Activated CD4-positive, alpha-beta T cell treated with anti-CD3 and anti-CD28 coated beads, Interleukin-2, Interleukin-4, amounts not matched to agents 100 ng/mL and 50 ng/mL, durations not matched to agents 16 hours and 8 hours (primary cell): ENCODE measurements at places on chromosomes 7 and 10.
A peak's percentile ranks its signal among the peaks of the same experiment; 100 is the strongest.

GRCh38 chr10:79452174-79452611 lies 6.8 kb upstream of the ZCCHC24 start:
- DNase-seq, result no peak

DNA sequence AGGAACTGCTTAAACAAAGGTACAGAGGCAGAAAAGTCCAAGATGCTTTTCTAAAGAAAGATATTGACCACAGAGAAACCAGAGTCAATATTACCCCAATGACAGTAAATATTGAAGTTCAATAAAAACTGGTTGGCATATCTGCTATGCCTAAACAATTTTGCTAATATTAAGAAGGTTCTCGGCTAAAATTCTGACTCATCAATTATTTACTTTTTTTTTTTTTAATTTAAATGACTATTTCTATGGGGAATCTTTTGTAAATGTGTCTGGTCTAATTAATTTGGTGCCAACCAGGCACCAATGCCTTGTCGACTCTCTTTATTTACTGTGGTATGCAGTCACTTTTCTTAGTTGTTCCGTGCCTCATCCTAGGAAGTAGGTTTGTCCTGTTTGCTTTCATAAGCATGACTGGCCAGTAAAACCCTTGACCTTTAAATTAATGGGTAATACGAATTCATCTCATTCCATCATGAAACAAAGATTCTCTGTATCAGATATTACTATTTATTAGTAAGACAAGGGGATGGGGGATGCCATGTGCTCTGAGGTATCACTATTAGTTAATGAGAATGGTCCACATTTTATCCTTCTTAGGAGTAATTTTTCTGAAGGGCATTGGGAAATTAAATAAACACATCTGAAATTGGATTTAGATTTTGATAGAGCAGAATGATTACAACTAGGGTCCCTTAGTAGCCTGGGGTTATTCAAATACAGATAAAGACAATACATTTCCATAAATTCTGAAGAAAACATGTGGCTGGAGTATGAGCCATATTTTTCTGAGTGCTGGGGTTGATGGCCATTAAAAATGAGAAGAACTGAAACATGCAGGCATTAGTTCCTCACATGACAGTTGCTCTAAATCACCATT lies 154.4 kb downstream of the VTI1A start:
- DNase-seq, result no peak

DNA sequence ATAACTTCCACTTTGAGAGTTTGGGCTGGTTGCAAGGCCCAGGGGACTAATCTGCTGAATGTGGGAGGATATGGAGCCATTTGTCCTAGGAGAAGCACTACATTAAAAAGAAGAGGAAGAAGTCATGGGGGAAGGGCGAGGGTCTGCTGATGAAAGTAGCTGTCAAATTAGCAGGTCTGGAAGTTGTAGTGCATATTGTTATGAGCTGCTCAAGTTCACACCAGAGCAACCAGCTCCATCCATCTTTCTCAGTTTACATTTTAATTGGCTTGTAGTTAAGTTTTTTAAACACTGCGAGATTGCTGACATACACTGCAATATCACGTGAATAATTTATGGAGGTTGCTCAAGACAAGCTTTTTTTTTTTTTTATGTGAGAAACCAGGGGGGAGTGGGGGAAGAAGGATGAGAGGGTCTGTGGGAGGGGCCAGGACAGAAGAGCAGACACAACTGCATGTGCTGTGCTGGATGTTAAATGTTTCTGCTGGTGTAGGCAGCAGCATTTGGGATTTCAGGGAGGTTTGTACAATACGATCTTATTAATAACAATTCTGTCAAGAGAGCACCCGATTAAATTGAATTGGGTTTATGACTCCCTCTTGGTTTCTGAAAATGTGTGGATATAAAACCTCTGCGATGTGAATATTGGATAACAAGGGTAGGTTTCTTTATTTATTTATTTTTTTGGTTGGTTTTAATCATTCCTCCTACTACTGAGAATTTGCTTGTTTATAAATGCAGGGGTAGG lies 759.0 kb upstream of the GALNT17 start:
- no peak for DNase-seq

DNA sequence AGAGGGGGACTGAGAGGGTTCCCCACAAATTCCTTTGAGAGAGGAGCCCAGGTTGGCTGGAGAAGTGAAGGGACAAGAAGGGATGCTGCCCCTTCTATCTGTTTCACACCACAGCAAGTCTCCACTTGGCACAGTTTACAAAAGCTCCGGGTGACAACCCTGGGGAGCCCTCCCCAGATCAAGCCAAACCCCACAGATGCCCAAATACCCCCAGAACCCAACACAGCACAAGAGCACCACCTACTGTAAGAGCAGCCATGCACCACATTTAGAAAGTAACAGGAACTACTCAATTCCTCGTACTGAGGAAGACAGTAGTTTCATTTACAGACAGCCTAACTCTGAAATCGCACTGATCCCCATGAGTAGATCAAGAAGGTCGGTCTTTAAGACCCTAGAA lies 67.8 kb upstream of the ATP6V0A4 start:
- peak; percentile 75 for DNase-seq

- DNase-seq, result no peak
These were observed 14.8 kb upstream of the EEPD1 start for GRCh38 chr7:36138209-36138608.

DNA sequence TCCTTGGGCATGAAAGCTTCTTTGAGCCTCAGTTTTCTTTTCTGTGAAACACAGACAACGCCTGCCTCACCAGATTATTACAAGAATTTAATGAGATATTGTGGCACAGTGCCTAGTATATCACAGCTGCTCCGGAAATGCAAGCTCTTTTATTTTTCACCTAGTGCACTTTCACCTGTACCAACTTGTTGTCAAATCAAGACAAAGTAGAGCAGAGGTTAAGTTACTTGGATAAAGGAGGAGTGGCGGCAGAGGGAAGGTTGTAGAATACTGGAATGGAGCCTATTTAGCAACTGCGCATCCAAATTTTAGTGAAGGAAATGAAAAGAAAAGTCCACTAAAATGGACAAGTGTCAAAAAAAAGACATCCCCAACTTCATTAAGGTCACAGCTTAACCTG lies 54.9 kb upstream of the RHOBTB1 start:
- no peak for DNase-seq

DNA sequence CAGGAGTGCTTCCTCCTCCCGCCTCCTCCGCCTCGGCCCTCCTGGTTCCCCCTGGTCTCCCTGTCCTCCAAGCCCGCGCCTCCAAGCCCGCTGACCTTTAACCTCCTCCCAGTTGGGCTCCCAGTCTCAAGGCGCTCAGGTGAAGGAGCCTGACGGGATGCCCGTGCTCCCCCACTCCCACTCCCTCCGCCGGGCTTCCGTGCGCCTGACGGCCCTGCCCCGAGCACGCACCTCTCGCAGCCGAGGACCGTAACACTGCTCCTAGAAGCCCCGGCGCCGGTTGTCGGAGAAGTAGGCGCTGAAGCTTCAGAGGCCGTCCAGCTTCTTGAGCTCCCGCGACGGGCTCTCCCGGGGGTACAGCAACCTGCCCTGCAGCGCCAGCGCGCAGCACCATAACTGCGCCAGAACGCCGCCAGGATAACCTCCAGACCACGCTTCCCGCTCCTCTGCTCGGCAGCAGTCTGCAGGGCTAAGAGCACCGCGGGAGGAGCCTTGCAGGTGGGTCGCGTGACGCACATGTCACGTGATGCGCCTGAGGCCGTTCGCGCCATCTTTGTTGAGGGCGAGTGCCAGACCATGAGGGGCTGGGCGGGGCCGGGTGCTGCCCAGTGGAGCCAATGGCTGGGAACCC lies 71.0 kb upstream of the ZNF479 start:
- DNase-seq, result no peak

- no peak for DNase-seq
These were observed 7.0 kb upstream of the EVX1 start for GRCh38 chr7:27235387-27236311.

GRCh38 chr10:86630079-86630478 lies 24.3 kb upstream of the OPN4 start:
- no peak for DNase-seq

- no peak for DNase-seq
These were observed 49.9 kb upstream of the STEAP1B start for GRCh38 chr7:22549667-22550513.

DNA sequence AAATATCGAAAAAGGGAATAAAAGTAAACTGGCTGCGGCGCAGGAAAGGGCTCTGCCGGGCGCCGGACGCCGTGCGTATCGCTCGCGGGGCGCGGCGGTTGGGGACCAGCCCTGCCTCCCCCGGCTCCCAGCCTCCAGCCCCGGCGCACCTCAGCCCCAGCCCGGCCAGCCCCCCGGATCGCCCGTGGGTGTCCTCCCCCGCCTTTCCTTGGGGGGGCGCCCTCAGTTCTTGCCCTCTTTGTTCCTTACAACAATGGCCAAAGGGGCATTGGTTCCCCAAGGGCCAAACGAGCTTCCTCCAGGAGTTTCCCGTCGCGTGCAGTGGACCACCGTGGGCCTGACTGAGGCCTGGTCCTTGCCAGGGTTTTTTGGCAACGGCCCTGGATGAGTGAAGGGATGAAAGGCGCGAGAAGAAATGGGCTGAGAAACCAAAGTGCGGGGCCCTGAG lies 1.2 kb downstream of the MACROH2A2 start:
- DNase-seq, result no peak

DNA sequence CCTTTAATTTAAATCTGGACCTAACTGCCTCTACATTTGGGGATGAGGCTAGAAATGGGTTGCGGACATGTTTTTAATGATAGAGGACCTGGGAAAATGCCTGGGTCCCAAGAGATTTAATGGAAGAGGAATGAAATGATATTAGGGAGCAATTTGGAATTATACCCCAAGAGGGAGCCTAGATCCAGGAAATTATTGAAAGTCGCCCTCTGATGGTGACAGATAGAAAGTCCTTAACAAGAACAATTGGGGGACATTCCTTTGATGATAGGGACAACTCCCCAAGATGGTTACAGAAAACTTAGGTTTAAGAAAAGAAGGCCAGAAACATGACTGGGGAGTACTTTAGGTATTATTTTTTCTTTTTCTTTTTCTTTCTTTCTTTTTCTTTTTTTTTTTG lies 9.5 kb upstream of the TSGA13 start:
- DNase-seq, result peak; percentile 7

DNA sequence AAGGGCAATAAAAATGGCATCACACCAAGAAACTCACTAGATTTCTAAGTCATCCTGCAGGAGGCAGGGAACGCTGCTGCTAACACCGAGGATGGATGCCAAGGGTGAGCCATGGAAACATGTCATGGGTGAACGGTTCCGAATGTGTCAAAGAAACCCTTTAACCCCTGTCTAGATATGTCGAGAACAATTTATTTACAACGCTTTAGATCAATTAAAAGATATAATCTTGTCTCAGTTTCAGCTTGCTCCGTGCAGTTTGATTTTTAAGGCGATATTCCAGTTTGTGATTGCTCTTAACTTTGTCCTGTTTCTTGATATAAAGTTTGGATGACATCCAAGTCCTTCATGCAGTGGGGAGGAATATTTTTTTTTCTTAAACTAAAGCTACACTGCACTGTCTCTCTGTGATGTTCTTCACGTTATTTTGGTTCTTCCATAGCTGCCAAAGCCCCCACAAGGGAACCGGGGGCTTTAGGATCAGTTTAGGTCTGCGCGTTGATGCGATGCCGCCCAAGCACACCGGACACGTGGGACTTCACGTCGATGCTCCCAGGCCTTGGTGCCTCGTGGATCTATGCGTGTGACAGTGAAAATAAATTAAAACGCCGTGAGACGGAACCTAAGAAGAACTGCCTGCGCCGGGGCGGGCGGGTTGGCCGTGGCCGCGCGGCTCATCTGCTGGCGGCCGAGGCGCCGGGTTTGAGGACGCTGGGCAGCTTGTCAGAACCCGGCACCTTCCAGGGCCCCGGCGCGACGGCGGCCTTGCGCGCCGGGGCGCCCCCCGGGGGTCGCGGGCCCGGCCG lies 220.3 kb downstream of the PHTF2 start:
- DNase-seq, result no peak

DNA sequence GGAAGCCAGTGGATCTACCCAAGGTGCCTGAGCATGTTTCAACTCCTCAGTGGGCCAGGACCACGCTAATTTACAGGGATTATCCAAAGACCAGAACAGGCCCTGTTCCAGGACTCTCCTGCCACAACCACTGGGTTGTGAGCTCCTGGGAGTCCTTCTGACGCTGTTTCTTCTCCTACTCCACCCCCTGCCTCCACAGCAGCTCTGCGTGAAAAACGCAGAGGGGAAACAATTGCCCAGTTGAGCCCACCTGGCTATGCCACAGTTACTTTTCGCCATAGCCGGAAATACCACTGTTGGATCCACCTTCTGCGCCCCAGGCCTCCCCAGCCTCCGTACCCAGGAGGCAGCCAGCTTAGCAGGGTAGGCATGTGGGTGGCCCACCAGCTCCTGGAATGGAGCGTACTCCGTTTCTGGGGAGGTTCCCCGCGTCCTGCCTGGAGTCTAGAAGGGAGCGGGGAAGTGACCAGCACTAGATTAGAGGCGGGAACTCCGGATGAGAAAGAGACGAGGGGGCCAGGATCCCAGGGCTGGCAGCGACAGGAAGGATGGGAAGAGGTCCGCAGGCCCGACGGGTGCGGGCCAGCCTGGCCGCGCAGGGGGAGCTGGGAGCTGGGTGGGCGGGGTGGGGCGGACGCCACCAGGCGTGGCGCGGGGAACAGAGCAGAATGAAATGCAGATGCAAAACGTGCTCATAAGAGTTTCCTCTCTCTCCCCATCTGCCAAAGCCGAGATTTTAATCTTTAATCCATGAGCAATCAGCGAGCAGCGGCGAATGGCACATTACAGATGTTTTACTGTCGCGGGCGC lies 32.1 kb upstream of the PAX2 start:
- DNase-seq, result no peak

GRCh38 chr7:11615174-11615573 lies 216.8 kb downstream of the THSD7A start:
- no peak for DNase-seq

- no peak for DNase-seq
These were observed 3.1 kb downstream of the FZD1 start for GRCh38 chr7:91267171-91267955.

DNA sequence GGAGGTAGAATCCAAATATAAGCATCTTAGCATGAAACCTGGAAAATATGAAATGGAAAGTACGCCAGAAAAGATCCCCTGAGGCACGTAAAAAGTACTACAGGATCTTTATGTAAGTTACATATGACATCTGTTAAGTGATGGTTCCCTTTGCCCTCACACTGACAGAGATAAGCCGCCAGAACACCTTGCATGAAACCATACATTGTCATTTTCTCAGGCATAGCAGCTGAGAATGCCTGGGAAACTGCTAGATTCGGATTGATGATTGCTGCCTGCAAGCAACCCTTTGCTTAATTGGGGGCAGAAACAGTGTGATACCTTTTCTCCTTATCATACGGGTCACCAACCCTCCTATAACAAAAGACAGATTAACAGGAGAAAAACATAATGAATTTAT lies 826.6 kb upstream of the LRRN3 start:
- DNase-seq, result no peak

DNA sequence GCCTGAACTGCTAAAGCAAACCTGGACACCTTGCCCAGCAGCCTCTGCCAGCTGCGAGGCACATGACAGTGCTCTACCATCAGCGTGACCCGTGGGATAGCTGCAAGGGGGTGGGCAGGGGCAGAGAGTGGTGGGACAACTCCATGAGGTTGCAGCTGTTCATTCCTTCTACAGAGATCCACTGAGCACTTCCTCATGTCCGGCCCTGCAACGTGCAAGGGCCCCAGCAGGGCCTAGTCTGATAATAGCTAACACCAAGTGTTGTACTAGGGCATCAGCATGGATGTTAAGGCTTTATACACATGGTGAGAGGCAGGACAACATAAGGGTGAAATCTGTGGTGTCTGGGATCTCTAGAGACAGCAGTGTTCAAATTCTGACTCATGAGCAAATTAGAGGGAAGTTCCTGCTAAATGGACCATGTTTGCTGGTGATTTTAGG lies 14.3 kb downstream of the NOD1 start:
- no peak for DNase-seq

GRCh38 chr7:98323597-98324322 lies 42.3 kb downstream of the BRI3 start:
- DNase-seq, result peak; percentile 1
